ENCODE measurements at places on chromosomes 16 and 17. TPM values are rescaled to one million over a fixed set of nuclear protein-coding genes. Genes with fewer than 3 reads are reported as not detected.

STAC2 gene
- total RNA-seq, result 0.27 TPM

TMEM256 gene
- total RNA-seq, result 160 TPM

TNFRSF13B gene
- 3.2 TPM for total RNA-seq

BCL6B gene
- 9.9 TPM for total RNA-seq

IGFALS gene
- 0.35 TPM for total RNA-seq

KRT31 gene
- total RNA-seq, result not detected

NPIPA5 gene
- total RNA-seq, result 15.0 TPM

PFAS gene
- total RNA-seq, result 63.5 TPM

DNA sequence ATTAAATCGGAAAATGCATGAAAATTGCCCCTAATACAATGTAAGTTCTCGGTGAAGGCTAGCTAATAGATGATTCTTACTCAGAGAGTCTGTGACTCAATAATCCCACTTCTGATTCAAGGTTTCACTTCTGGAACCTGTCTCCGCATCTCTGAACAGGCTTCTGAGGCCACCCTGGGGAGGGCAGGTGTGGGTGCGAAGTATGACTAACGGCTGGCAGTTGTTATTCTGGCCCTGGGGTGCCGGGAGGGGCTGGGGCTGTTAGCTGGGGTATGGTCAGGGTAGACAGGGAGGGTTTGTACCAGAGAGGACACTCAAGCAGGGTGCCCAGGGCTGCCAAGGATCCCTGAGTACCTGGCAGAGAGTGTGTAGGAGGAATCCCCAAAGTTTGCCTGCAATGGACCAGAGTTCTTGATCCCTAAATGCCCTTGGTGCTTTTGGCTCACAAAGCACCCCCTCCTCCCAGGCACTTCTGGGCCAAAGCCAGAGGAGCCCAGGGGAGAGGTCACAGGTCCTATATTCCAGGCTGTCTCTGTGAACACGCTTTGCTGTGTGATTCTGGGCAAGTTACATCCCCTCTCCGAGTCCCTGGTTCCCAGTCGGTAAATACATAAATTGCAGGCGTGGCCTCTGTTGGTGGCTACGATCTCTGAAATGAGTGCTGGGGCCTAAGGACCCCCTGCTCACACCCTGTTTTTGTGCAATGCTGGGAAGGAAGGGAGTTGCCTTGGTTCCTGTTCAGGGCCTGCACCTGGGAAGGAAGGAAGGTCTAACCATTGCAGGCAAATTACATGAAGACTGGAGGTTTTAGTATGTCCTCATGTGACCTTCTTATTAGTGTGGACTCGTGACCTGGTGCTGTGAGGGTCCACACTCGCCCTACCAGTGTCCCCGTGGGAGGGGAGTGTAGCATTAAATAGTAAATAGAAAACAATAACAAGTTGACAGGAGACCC, 49.9 kb upstream of the CPNE2 start:
- peak; percentile 77 for DNase-seq

- no peak for DNase-seq
These were observed 30.7 kb downstream of the CD300LF start for GRCh38 chr17:74682028-74682427.

- no peak for DNase-seq
These were observed 1.1 kb upstream of the RASD1 start for GRCh38 chr17:17497065-17497844.

DNA sequence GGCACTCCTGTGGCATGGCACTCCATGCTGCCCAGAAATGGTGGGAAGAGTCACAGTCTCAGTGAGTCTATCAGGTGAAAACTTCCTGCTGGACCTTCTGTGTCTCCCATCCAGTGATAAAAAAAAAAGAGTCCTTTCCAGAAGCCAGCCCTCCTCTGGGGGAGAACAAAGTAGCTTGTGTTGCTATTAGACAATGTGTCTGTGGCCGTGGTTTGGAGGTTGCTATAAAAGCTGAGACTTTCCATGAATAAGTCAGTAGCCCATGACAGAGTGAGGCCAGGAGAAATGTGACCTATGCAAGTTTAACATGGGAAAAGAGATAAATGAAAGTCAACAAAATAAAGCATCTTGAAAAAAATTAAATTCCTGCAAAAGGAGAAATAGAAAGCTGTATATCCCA, 250.7 kb upstream of the MON1B start:
- no peak for DNase-seq

- DNase-seq, result peak; percentile 34
These were observed 6.0 kb upstream of the LPCAT2 start for GRCh38 chr16:55502801-55503366.

DNA sequence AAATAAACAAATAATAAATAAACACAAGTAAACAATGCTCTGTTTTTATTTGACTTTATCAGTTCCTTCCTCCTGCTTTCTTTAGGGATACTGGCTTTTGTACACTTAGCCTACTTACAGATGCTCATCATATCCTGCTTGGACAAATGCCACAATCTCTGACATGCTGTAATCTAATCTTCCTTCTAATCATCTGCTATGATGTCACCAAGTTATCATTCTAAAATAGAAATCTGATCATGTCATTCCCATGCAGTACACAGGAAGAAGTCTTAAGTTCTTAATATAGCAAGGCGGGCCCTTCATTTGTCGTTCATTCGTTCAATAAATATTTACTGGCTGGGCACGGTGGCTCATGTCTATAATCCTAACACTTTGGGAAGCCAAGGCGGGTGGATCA, 9.1 kb upstream of the UBB start:
- DNase-seq, result no peak

- DNase-seq, result no peak
These were observed 8.3 kb upstream of the CHD3 start for GRCh38 chr17:7880076-7880868.

- DNase-seq, result peak; percentile 93
These were observed 19.2 kb downstream of the ARHGAP27 start for GRCh38 chr17:45413498-45413923.

Data from Peyer's patch (tissue), 4 donors.